ENCODE measurements at places on chromosomes 3 and 15. TPM values are rescaled to one million over a fixed set of nuclear protein-coding genes. Genes with fewer than 3 reads are reported as not detected.

IMPG2 gene
- 0.14 TPM for total RNA-seq

POLQ gene
- total RNA-seq: 15.2 TPM

TF gene
- 0.44 TPM for total RNA-seq

CASR gene
- not detected for total RNA-seq

GPR160 gene
- 0.44 TPM for total RNA-seq

SCAANT1 gene
- total RNA-seq: not detected

CMSS1 gene
- 10.1 TPM for total RNA-seq

TM4SF18 gene
- not detected for total RNA-seq

SKOR1 gene
- 0.22 TPM for total RNA-seq

ACTRT3 gene
- 2.8 TPM for total RNA-seq

RARRES1 gene
- 14.0 TPM for total RNA-seq

ANKRD63 gene
- not detected for total RNA-seq

RPN1 gene
- total RNA-seq: 841 TPM

DUOX2 gene
- not detected for total RNA-seq

SMARCC1 gene
- total RNA-seq: 44.0 TPM

XCR1 gene
- not detected for total RNA-seq

FGF12 gene
- not detected for total RNA-seq

SYNPR gene
- total RNA-seq: not detected

SLC22A13 gene
- 0.43 TPM for total RNA-seq

DPPA2 gene
- not detected for total RNA-seq

CA12 gene
- total RNA-seq: 7.3 TPM

OR5K2 gene
- not detected for total RNA-seq
